ENCODE measurements at places on chromosomes 1 and 21.

- DNase-seq: no peak
Observed at GRCh38 chr21:41741253-41742072, 25.4 kb downstream of the RIPK4 start.

DNA sequence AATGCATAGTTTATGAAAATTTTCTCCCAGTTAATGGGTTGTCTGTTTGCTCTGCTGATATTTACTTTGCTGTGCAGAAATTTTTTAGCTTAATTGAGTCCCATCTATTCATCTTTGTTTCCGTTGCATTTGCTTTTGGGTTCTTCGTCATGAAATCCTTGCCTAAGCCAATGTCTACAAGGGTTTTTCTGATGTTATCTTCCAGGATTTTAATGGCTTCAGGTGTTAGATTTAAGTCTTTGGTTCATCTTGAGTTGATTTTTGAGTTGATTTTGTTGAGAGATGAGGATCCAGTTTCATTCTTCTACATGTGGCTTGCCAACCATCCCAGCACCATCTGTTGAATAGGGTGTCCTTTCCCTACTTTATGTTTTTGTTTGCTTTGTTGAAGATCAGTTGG, 85.2 kb downstream of the DRAM2 start:
- DNase-seq: no peak

GRCh38 chr1:169809370-169810095, 14.8 kb upstream of the METTL18 start:
- DNase-seq: peak; percentile 21

DNA sequence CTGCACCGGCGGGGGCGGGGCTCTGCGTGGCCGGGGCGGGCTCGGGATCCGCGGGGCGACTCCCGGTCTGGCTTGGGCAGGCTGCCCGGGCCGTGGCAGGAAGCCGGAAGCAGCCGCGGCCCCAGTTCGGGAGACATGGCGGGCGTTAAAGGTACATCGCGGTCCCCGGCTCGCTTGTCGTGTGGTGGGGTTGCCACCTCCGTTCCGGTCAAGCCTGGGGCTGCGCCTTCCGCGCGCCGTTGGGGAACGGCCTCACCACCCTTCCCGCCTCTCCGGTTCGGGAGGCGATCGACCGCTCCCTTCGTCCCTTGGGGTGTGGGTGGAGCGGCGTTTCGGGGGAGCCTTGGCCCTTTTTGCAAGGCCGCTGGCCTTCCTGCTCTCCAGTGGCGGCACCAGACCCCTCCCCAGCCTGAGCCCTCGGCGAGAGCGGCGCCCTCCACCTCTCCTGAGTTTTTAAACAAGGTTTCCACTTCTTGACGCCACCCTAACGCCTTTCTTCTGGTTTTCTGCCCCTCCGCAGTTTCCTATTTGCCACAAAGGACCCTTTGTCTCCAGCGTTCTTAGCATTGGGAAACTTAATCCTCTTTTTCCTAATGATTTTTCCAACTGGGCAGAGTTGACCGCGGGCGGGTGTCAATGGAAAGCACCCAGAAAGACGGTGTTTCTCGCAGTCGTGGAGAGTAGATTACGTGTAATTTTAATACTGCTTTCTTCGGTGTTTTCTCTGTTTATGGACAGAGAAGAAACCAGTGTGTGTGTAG, at the start of the genes LEPR and LEPROT:
Gene LEPR (plus strand): TSS at position 79 of the 761 bp plus-strand sequence. CDS start 144,898 bp downstream, outside the sequence.
Gene LEPROT (plus strand): TSS at position 79 of the 761 bp plus-strand sequence. CDS start 57 bp downstream, at position 136.
- DNase-seq: peak; percentile 43

- no peak for DNase-seq
Observed at GRCh38 chr1:109246141-109246551, 3.2 kb upstream of the CELSR2 start.

Measured in amniotic epithelial cell (primary cell).